ENCODE measurements at places on chromosomes 7 and 10.

GRCh38 chr7:107957436-107957835 is 45.5 kb downstream of the LAMB1 start:
- no peak for DNase-seq

GRCh38 chr7:7565018-7565680 is 1.5 kb upstream of the MIOS start:
- DNase-seq: no peak

- DNase-seq: no peak
Measured at GRCh38 chr10:102113261-102113955, 6.8 kb downstream of the LDB1 start.

- no peak for DNase-seq
Measured at GRCh38 chr7:115122388-115122787, 200.5 kb downstream of the MDFIC start.

- no peak for DNase-seq
Measured at GRCh38 chr10:67401711-67402110, 294.3 kb downstream of the CTNNA3 start.

GRCh38 chr7:46133751-46134150 is 212.7 kb upstream of the IGFBP3 start:
- DNase-seq: no peak

GRCh38 chr10:89633484-89633883 is 11.6 kb downstream of the PANK1 start:
- no peak for DNase-seq

All from kidney (tissue), 22 donors.